Activated T-cell treated with anti-CD3 and anti-CD28 coated beads for 4 hours (primary cell): ENCODE measurements at places on chromosomes 3 and 15.
A peak's percentile ranks its signal among the peaks of the same experiment; 100 is the strongest.

- DNase-seq, result no peak
Observed at GRCh38 chr3:165389064-165389463, 192.9 kb upstream of the SLITRK3 start.

GRCh38 chr3:66093981-66094380 lies 55.3 kb upstream of the MAGI1 start:
- no peak for DNase-seq

GRCh38 chr15:41989573-41990242 lies 17.4 kb upstream of the EHD4 start:
- DNase-seq, result peak; percentile 86

GRCh38 chr3:183032880-183033555 lies 52.7 kb upstream of the DCUN1D1 start:
- DNase-seq, result no peak

DNA sequence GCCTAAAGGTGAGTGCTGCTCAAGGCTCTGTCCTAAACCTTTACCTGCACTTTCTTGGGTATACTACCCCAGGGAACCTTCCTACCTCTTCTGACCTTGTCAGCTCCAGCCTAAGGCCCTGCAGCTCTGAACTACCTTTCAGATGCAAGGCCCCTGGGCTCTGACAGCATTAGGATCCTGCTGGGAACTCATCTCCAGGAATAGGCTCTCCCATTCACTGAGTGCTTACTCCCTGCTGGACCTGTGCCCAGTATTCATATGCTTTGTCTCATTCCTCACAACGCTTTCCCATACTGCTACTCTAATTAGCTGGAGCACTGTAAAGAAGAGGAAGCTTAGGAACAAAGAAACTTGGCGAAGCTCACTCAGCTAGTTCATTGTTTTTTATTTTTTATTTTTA lies 53.8 kb upstream of the RAB6B start:
- no peak for DNase-seq

- no peak for DNase-seq
Observed at GRCh38 chr3:136343873-136344555, 93.9 kb downstream of the PCCB start.

- DNase-seq, result no peak
Observed at GRCh38 chr3:171654809-171655208, 155.5 kb downstream of the PLD1 start.

GRCh38 chr3:196793246-196793645 lies 53.6 kb downstream of the PAK2 start:
- DNase-seq, result no peak

- DNase-seq, result no peak
Observed at GRCh38 chr3:184341925-184342324, 4.5 kb downstream of the FAM131A start.

DNA sequence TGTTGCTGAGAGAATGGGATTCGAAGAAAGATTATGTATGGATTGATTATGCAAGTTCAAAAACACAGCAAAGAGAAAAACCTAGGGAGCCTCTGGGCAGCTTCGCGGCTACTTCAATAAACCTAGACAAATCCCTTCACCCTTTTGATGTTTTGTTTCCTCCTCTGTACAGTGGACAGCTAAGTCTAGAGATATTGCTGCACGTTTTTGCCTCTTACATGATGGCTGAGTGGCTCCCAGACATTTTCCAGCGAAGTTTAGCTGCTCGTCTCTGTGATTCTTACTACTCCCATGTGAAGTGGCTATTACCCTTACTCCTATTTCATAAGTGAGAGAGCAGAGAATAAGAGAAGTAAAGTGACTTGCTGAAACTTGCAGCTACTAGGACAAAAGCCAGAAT lies 695.0 kb upstream of the GRM7 start:
- no peak for DNase-seq

DNA sequence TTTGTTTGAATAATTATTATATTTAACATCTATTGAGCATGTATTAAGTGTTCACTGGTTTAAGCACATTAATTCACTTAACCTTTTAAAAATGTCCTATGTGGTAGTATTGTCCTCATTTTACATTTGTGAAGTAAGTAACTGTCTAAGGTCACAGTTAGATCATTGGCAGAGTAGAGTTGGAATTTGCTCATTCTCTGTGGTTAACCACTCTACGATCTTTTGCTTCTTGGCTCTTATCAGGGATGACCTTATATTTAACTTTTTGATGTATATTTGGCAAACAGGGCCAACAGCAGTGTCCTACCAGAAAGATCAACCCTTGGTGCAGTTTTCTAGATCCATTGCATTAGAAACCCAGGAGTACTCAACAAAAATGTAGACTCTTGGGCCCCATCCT lies 34.0 kb downstream of the PXK start:
- DNase-seq, result no peak

DNA sequence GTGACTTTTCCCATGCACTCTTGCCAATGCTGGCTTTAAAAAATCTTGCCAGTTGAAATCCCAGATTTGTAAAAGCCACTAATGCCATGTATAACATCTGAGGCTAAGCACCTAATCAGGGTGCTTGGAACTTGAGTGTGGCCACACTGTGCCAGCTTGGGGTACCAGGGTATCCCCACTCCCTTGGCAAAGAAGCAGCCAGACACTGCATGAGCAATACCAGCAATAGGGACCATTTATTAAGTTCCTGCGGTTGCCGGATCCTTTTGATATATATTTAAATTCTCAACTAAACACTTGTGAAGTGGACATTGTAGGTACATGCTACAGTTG lies 2.2 kb upstream of the RHCG start:
- no peak for DNase-seq

DNA sequence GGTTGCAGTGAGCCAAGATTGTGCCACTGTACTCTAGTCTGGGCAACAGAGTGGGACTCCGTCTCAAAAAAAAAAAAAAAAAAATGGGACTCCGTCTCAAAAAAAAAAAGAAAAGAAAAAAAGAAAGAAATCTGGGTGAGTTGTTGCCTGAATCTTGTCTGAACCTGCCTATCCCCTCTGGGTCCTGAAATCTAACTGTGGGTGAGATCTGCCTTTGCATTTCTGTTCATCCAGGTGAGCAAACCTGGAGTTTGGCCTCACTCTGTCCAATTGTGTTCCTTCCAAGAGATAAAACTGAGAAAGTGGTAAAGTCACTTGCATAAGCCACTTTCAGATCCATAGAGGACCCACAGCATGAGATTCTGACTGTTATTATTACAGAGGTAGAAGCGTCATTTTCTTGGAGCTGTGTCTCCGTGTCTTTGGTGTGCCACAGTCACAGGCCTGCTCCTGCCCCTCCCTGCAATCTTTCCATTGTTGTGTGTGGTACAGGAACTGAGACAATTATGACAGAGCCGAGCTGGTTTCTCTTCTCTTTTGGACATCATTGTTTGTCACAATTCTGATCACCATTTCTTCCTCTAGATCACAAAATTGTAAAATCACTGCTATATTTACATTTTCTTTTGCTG lies 235.9 kb downstream of the LPP start:
- peak; percentile 19 for DNase-seq

- DNase-seq, result no peak
Observed at GRCh38 chr15:40763801-40764628, at the start of gene GCHFR. Gene GCHFR (plus strand): TSS chr15:40764068. CDS start chr15:40764181, 113 bp downstream.

DNA sequence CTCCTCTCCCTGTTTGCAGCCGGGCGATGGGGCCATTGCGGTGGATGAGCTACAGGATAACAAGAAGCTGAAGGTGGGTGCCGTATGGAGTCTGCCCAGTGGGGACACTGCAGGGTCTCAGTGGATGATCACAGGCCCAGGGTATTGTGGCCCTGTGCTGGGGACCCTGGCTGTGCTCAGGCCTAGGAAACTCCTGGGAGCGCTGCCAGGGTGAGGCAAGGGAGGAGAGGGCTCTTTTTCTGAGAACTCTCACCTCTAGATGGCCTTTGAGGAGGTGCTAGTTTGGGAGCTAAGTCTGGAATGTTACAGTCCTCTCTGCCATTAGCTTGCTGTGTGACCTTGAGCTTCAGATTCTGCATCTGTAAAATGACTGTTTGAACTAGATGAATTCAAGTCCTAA lies 16.4 kb downstream of the SLC24A1 start:
- DNase-seq, result no peak

DNA sequence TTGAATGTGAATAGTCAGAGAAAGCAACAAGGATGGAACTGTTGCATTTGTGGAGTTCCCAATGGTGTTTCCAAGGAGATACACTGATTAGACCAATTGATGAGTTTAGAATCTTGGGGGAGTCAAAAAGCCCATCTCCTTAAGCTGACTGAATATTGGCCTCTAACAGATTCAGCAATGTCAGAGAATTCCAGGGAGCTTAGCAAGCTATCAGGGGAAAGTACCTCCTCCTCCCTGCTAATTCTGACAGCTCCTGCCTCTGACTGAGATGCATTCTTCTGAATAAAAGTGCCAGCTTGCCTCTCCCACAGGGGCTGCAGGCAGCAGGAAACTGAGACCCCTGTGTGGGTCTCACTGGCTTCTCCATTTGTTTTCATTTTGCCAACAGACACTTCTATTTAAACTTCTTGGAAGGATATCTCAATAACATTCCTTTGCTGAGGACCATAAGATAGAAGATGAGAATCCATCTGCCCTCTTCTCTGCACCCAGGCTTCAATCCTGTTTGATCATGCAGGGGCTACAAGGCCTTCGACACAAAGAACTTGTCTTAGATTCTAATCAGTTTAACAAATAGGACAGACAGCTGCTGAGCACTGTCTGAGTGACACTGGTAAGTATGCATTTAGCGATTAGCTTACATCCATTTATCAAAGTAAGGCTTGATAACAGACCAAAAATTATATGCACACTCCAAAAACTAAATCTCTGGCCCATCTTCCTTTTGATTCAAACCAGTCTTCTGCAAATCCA lies 1080.8 kb downstream of the TUSC7 start:
- DNase-seq, result no peak

- peak; percentile 84 for DNase-seq
Observed at GRCh38 chr3:47420511-47421484, 40.0 kb downstream of the PTPN23 start.

- no peak for DNase-seq
Observed at GRCh38 chr3:71374582-71374981, 208.9 kb downstream of the FOXP1 start.

DNA sequence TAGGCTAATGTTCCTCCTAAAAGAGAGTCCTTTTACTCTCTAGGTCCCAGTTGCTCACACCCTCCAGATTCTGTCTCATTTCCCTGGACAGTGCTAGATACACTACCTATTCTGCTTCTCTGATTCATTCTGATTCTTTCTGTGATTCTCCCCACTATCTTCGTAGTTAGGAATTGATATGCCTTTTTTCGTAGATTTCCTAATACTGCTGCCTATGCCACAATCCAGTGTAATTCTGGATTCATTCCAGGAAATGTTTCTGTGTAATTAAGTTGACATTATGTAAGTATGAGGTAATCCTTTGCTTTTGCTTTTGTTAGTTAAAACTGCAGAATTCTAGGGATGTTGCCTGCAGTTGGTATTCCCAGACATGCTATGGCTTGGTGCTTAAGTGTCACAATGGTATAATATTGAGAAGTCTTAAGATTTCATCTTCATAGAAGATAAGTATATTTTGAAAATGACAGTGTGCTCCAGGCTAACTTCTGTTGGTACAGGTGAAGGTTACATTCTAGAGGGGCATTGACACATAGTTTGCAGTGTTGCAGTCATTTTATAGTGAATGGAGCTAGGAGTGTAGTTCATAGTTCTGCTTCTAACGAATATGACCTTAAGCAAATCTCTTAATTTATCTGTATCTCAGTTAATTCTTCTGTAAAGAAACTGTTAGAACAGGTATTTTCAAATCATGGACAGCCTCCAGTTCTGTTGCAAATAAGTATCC lies 54.3 kb downstream of the RIOX2 start:
- no peak for DNase-seq

- DNase-seq, result no peak
Observed at GRCh38 chr3:1228289-1228688, 135.5 kb downstream of the CNTN6 start.

DNA sequence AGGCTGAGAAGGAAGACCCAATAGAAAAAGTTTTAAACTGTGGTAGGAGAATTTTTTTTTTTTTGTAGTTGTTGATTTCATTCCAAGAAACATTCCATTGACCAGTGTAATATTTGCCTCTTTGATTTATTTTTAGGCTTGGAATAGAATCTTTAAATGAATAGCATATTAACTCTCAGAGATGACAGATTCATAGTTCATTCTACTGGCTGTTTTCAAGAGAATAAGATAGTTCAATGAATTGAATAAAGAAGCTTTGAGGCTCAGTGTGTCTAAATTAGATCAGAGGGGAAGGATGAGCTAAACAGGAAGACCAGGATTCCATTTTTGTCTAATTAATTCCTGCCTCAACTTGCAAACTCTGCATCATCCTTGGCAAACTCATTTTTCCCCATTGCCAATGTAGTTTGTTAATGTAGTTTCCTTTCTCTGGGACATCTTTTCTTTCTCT lies 98.4 kb downstream of the NAALADL2 start:
- no peak for DNase-seq

- DNase-seq, result no peak
Observed at GRCh38 chr3:73813291-73813690, 188.6 kb upstream of the PDZRN3 start.

DNA sequence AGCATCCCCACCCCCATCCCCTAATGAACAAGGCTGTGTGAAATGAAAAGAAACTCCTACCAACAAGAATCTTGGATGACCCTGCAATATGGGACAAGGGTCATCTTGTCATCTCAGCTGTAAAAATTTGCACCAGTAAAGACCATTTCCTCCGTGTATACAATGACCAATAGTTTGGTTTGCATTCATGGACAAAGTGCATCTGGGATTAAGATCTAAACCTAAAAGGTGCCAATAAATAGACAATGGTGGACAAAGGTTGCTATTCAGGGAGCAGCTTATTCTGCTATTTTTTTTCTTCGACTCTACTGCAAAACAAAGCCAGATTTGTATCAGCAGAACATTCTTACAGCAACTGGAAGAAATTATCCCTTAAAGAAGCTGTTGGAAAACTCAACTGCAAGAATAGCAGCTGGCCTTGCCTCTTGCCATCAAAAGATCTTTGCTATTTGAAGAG lies 8.0 kb downstream of the MGLL start:
- DNase-seq, result no peak

DNA sequence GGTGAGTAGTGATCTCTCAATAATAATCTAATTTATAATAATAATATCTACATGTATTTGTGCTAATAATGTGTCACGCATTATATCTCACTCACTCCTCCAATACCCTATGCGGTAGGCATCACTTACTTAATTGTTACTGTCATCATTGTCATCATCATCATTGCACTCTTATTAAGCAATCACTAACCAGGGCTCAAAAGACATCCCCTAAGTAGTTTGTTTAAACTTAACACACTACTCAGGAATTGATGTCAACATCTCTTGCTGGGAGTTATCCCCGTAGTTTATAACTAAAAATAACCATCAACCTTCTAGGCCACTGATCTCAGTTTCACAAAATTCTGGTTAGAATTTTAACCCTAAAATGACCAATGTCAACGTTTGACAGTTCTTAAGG lies 56.8 kb upstream of the ICE2 start:
- no peak for DNase-seq

GRCh38 chr3:126129398-126129891 lies 45.5 kb upstream of the SLC41A3 start:
- no peak for DNase-seq
